ENCODE measurements at places on chromosomes 12 and 14. TPM values are rescaled to one million over a fixed set of nuclear protein-coding genes. Genes with fewer than 3 reads are reported as not detected.

Gene GPR162
- total RNA-seq, result 2.6 TPM

Gene NOVA1
- 16.9 TPM for total RNA-seq

Gene MYH6
- total RNA-seq, result not detected

Gene TAS2R10
- total RNA-seq, result not detected

Gene TCL1B
- not detected for total RNA-seq
